ENCODE measurements at places on chromosomes 16 and 17.

DNA sequence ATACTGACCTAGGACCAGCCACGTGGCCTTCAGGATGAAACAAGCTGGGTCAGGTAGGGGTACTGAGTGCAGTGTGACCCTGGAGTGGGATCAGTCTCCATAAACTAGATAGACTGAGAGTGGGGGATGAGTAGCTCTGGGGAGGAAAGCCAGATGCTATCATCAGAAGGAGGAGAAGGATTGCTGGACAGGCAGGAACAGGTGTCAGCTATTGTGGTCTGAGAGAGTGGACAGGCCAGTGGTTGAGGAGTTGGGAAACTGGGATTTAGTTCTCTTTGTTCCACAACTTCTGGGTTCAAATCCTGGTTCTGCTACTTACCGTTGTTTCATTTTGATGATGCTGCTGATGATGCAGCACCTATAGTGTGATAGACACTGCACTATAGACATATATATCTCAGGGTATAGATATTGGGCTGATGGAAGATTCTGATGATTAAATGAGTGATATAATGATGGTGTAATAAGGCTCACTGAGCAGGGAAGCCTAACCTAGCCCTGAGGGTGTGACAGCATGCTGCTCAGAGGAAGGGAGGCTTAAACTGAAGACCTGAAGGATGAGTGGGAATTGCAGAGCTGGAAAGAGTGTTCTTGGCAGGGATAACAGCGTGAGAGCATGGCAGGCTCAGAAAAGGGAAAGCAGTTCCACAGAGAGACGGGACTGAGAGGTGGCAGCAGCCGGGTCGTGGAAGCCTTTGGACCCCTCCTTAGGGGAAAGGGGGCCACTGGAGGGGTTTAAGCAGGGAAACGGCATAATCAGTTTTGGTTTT is 66.0 kb downstream of the SNX20 start:
- no peak overlapping the region for H3K27ac ChIP-seq
- no peaks in the 10 kb centered on the region for H3K27me3 ChIP-seq
- peaks cover 3% of the 10 kb centered on the region for H3K4me1 ChIP-seq
- no peak overlapping the region for H3K4me3 ChIP-seq
- DNase-seq: no peak
- H3K36me3 ChIP-seq: no peaks in the 10 kb centered on the region

- H3K36me3 ChIP-seq: no peaks in the 10 kb centered on the region
- no peak overlapping the region for H3K4me3 ChIP-seq
- no peak overlapping the region for H3K27ac ChIP-seq
- H3K4me1 ChIP-seq: no peaks in the 10 kb centered on the region
- DNase-seq: no peak
- H3K27me3 ChIP-seq: no peaks in the 10 kb centered on the region
These were observed 17.0 kb upstream of the TMEM132E start for GRCh38 chr17:34562387-34562786.

GRCh38 chr17:78798695-78799559 is 16.9 kb upstream of the CYTH1 start:
- no peak for DNase-seq
- no peaks in the 10 kb centered on the region for H3K4me1 ChIP-seq
- no peak overlapping the region for H3K27ac ChIP-seq
- no peak overlapping the region for H3K4me3 ChIP-seq

DNA sequence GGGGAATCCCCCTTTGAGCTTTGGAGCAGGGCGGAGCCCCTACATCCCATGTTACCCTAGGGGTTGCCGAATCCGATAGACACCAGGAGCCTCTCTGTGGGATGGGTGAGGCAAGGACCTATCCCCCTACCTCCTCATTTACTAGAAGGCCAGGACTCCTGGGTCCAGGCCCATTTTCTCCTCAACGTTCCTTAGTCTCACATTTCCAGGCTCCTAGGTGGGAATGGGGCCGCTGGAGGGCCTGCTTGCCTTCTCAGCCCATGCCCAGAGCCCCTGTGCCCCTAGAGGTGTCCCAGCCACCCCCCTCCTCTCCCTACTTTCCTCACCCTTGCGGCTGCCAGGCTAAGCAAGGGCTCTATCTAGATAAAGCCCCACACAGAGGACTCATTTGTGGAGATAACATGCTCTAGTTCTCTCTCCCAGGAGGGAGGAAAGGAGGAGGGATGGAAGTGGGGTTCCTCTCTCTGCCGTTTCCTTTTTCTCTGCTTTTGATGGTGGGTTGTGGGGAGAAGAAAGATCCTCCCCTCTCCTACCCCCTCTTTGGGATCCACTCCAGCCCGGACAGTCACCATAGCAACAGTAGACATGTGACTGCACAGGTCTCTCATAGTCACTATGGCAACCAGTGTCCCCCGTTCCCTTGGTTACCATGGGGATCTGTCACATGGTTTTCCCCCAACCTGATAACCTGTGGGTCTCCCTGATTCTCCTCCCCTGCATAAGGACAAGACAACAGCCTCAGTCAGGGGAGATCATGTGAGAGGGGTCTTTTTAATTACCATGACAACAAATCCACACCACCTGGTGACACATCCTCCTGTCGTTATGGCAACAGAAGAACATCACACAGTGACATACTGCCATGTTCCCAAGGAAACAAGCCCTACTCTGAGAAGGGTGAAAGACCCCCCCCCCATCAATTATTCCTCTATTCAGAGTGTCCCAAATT is 5.2 kb downstream of the CACNA1G start:
- no peaks in the 10 kb centered on the region for H3K4me1 ChIP-seq
- no peaks in the 10 kb centered on the region for H3K36me3 ChIP-seq
- peaks cover 12% of the 10 kb centered on the region for H3K27me3 ChIP-seq
- H3K4me3 ChIP-seq: no peak overlapping the region

DNA sequence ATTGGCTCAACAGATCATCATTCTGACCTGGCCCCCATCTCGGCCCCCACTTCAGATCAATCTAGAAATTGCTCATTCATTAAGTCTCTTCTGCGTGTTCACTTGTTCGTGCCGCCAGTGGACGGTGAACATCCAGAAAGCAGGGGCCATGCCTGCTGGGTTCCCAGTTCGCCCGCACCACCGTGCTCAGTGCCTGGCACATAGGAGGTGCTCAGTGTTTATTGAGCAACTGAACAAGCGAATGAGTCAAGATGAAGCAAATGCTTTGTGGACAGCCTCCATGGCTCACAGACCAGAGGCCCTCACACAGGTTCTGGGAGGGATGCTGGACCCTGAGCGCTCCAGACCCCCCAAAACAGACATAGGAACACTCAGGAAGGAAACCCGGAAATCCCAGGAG is 13.9 kb downstream of the BEAN1 start:
- no peaks in the 10 kb centered on the region for H3K4me1 ChIP-seq
- H3K4me3 ChIP-seq: no peak overlapping the region
- no peak for DNase-seq
- no peaks in the 10 kb centered on the region for H3K27me3 ChIP-seq
- H3K36me3 ChIP-seq: no peaks in the 10 kb centered on the region
- H3K27ac ChIP-seq: no peak overlapping the region

GRCh38 chr17:34673995-34674890 is 94.9 kb downstream of the TMEM132E start:
- no peak overlapping the region for H3K4me3 ChIP-seq
- no peak overlapping the region for H3K27ac ChIP-seq
- H3K4me1 ChIP-seq: no peaks in the 10 kb centered on the region
- no peaks in the 10 kb centered on the region for H3K36me3 ChIP-seq
- no peaks in the 10 kb centered on the region for H3K27me3 ChIP-seq

DNA sequence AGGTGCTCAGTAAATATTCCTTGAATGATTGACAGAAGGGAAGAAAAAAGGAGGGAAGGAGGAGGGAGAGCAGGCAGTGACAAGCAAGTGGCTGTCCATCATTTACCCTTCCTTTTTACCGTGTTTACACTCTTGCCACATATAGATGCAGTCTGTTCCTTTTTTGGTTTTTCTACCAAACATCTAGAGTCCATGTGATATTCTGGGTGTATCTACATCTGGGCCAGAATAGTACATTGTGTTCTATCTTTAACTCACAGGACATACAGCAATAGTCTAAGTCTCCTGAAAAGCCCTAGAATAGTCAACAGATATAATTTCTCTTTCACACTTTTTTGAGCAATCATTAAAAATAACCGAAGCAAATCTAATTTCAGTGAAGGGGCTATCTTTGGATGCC is 33.5 kb downstream of the KCNJ2 start:
- no peak overlapping the region for H3K4me3 ChIP-seq
- no peaks in the 10 kb centered on the region for H3K4me1 ChIP-seq
- no peaks in the 10 kb centered on the region for H3K36me3 ChIP-seq
- no peak overlapping the region for H3K27ac ChIP-seq

DNA sequence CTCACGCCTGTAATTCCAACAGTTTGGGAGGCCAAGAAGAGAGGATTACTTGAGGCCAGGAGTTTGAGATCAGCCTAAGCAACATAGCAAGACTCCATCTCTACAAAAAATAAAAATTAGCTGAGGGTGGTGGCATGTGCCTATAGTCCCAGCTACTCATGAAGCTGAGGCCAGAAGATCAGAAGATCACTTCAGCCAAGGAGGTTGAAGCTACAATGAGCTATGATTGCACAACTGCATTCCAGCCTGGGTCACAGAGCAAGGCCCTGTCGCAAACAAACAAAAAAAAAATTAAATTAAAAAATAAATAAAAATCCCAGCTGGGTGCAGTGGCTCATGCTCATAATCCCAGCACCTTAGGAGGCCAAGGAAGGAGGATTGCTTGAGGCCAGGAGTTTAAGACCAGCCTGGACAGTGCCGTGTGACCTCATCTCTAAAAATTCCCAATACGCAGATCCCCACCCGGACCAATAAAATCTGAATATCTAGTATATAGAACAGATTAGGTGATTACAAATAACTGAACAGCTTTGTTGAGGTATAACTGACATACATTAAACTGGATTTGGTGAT is 18.2 kb upstream of the ATF7IP2 start:
- no peak overlapping the region for H3K27ac ChIP-seq
- H3K4me1 ChIP-seq: no peaks in the 10 kb centered on the region
- no peak for DNase-seq

DNA sequence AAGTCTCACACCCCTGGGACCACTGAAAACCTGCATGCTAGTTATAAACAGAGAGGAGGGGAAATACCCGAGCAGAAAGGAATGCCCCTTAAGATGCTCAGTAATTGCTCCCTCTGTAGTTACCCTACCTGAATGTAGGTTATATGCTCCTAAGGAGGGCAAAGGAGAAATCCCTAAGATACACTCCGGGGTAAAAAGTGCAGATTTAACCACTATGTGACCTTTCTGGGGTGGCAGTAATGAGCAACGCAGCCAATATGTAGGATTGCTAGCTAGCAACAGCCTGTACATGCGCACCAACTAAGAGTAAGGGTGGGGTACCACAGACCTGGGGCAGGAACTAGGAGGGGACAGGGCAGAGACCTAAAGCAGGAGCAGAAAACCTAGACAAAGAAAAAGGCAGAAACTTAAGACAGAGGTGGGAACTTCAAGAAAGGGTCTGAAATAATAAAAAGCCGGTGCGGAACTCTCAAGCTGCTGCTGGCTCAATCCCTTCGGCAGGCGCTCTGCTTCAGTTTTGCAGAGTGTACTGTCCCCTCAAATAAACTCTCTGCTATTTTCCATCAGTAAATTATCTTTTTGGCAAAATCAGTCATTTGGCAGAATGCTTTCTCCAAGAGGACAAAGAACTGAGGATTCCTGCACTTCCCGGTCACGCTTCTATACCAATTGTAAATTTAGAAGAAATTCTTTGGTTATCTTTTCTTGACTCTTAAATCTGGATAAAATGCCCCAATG is 823.8 kb downstream of the CDH11 start:
- DNase-seq: no peak
- no peaks in the 10 kb centered on the region for H3K27me3 ChIP-seq
- H3K4me1 ChIP-seq: no peaks in the 10 kb centered on the region
- H3K36me3 ChIP-seq: no peaks in the 10 kb centered on the region
- no peak overlapping the region for H3K27ac ChIP-seq

All from GM12878 (cell line).